ENCODE measurements at places on chromosomes 5 and 9. TPM values are rescaled to one million over a fixed set of nuclear protein-coding genes. Genes with fewer than 3 reads are reported as not detected.
A peak's percentile ranks its signal among the peaks of the same experiment; 100 is the strongest.

DNA sequence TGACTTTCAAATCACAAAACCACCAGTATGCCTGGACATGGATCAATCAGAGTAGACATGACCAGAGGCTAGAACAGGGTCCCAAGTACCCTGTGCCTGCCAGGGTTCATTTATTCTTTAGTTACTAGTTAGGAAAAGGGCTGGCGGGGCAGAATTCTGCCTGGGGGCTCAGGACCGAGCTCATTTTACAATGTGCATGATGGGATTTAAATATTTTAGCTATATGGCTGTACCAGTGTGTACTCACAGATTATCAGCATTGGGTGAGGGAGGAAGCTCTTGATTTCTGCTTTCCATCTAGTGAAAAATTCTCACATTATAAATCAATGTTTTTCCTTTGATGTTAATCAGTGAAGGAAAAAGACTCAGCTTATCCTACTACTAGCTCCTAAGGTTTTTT lies 1511.1 kb downstream of the EFNA5 start:
- DNase-seq, result no peak

DNA sequence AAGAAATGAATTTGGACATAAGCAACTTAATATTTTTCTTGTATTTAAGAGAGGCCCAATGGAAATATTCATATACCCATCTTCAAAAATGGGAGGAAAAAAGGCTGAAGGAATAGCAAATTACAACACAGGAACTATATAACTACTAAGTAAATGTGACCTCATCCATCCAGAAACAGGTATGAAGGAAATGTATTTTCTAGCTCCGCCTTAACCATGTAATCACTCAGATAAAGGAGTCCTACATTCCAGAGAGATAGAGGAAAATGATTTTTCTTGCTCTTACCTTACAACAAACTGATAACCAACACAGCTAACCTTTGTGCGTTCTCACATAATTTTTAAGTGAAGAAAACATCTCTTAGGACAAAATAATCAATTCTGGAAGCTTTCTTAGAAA lies 96.5 kb downstream of the NR6A1 start:
- no peak for DNase-seq

DNA sequence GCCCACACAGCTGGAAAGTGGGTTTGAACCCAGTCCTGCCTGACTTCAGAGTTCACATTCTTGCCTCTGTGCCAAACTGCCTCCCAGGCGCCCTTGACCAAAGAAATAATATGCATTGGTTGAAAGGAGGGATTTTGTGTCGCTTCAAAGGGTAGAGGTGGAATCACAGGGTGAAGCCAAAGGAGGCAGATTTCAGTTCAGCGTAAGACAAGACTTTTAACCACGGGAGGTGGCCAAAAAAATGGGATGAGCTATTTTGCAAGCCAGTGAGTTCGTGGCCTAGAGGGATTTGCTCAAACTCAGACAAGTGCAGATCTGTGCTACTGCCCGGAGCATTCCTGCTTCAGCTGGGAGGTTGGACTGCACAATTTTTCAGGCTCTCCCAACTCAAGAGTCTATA lies 57.6 kb upstream of the RANBP3L start:
- DNase-seq, result no peak

- DNase-seq, result peak; percentile 19
These were observed 12.0 kb upstream of the ACSL6 start for GRCh38 chr5:132023258-132024116.

DNA sequence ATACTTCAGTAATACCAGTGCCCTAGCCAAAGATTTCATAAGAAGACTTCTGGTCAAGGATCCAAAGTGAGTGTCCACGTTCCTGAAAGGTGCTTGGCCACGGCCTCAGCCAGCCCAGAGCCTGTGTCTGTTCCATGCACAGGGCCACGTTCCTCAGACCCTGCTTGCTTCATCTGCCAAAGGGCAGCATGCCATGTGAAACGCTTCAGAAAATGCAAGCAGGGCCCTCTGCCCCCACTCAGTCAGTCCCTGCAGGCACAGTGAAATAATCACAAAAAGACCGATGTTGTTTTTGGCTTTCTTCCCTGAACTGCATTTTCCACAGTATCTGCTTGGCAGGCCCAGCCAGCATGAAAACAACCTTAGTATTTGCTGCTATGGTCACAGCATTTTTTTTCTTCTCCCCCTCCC lies 85.5 kb upstream of the CTSL start:
- no peak for DNase-seq

DNA sequence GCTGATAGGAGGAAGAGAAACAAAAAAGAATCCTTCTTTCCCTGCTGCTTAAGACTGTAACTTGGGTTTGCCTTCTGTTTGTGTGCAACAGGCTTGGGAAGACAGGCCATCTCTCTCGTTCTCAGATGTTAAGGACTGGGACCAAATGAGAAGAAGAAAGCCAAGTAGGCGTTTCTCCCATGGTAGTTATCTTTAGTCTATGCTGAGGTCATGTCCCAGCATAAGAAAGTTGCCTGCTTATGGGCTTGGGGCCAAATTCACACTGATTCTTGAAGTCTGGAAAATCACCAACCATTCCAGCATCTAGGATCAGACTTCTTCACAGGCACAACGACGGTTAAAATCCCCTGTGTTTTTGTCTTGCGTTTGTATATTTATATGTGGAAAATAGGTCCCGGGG lies 44.2 kb upstream of the PALM2AKAP2 start:
- no peak for DNase-seq

GRCh38 chr5:8329773-8330172 lies 460.8 kb downstream of the MTRR start:
- DNase-seq, result no peak

GRCh38 chr9:104247899-104248460 lies 153.9 kb downstream of the SMC2 start:
- no peak for DNase-seq

The PCDHA9 gene
- total RNA-seq, result not detected

The HAND1 gene
- not detected for total RNA-seq

GRCh38 chr9:106878934-106879333 lies 16.0 kb downstream of the ZNF462 start:
- DNase-seq, result no peak

The SPATA31E1 gene
- not detected for total RNA-seq

The SLC6A18 gene
- not detected for total RNA-seq

- DNase-seq, result peak; percentile 24
These were observed 174.3 kb upstream of the RORB start for GRCh38 chr9:74322661-74323314.

- DNase-seq, result no peak
These were observed 55.0 kb upstream of the SLC46A2 start for GRCh38 chr9:112945620-112946208.

DNA sequence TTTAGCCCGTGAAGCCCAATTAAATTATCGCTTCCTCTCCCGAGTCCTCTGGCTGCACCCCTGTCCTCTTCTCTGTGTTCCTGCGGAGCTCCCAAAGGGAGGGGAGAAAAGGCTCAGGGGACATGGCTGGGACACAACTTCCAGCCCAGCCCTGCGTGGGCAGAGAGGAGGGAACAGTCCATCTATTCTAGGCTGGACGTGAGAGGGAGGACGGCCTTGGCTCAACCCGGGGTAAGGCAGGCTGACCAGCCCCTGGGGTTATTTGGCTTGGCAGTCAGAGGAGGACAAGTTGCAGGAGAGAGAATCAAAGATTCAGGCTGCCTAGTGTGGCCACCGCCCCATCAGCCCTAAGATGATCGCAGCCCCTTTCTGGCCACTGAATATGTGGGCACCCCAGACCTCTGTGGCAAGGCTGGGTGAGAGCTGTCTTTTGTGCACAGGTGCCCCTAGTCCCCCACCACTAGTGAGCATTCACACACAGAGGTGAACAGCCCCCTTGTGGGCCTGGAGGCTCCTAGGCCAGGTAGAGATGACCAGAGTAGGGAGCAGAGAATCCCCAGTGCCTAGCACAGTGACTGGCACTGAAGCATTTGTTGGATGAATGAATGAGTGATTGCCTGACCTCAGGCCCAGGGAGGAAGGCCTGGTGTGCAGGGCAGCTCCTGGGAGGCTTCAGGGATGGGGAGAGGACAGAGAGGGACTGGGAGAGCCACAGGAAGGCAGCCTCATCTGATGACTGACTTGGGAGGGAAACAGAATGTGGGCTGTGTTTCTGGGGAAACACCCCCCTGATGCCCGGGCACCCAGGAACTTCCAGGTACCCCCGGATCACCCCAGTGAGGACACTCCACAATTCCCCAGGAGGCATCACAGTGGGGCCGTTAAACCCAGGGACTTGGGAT lies 133.9 kb downstream of the C9orf50 start:
- no peak for DNase-seq

The ANP32B gene
- 354 TPM for total RNA-seq

The PCDHA1 gene
- total RNA-seq, result not detected

The TMEM252 gene
- not detected for total RNA-seq

The ECSCR gene
- total RNA-seq, result not detected

The PCA3 gene
- not detected for total RNA-seq

The IFNB1 gene
- not detected for total RNA-seq

- no peak for DNase-seq
These were observed 45.5 kb downstream of the SH3RF2 start for GRCh38 chr5:145981589-145982571.

- no peak for DNase-seq
These were observed 261.0 kb upstream of the CDH6 start for GRCh38 chr5:30932273-30933017.

The IL11RA gene
- 38.8 TPM for total RNA-seq
